Regular cardiac myocyte (primary cell): ENCODE measurements at places on chromosomes 13 and 19. TPM values are rescaled to one million over a fixed set of nuclear protein-coding genes. Genes with fewer than 3 reads are reported as not detected.

Gene SERTM1
- not detected in 2 replicates for total RNA-seq

Gene MAST1
- 3.4 TPM in 1 of 2 replicates, not detected in the other for total RNA-seq

Gene ELAVL3
- 0.28 TPM in 1 of 2 replicates, not detected in the other for total RNA-seq

Gene APOC4
- not detected in 2 replicates for total RNA-seq

Gene OR7A17
- total RNA-seq: not detected in 2 replicates

Gene SCGB2B2
- not detected in 2 replicates for total RNA-seq

Gene FREM2
- total RNA-seq: not detected in 2 replicates

Gene FFAR2
- not detected in 2 replicates for total RNA-seq

Gene GARIN5A
- total RNA-seq: 0.28 TPM in 1 of 2 replicates, not detected in the other

Gene TYROBP
- total RNA-seq: not detected in 2 replicates

Gene LYL1
- total RNA-seq: 2.5 and 3.3 TPM in 2 replicates

Gene ZNF761
- total RNA-seq: 11.7 and 17.5 TPM in 2 replicates

Gene PCP2
- total RNA-seq: not detected in 2 replicates

Gene CACNG6
- total RNA-seq: 1.7 and 1.9 TPM in 2 replicates

Gene ZNF208
- total RNA-seq: under 0.01 and 1.4 TPM in 2 replicates

Gene C1QTNF9B
- not detected in 2 replicates for total RNA-seq

Gene PROZ
- total RNA-seq: not detected in 2 replicates

Gene TLE2
- total RNA-seq: 0.58 and 3.4 TPM in 2 replicates

Gene CYP4F12
- total RNA-seq: not detected in 2 replicates

Gene GJA3
- 0.56 and 0.96 TPM in 2 replicates for total RNA-seq

Gene ZNF606
- 9.2 and 22.6 TPM in 2 replicates for total RNA-seq

Gene EDNRB
- total RNA-seq: 5.4 and 11.8 TPM in 2 replicates

Gene PLIN3
- total RNA-seq: 254 and 430 TPM in 2 replicates

Gene GPR4
- 0.28 and 0.96 TPM in 2 replicates for total RNA-seq

Gene IL4I1
- total RNA-seq: under 0.01 and 0.38 TPM in 2 replicates

Gene CLIP3
- 2.5 and 5.4 TPM in 2 replicates for total RNA-seq

Gene ZNF813
- 4.2 and 4.4 TPM in 2 replicates for total RNA-seq

Gene DACT3
- 2.9 and 5.9 TPM in 2 replicates for total RNA-seq

Gene POSTN
- 564 and 1,285 TPM in 2 replicates for total RNA-seq

Gene ZNF211
- 10.5 and 13.5 TPM in 2 replicates for total RNA-seq
